ENCODE measurements at places on chromosomes 13 and 19.
A peak's percentile ranks its signal among the peaks of the same experiment; 100 is the strongest.

- no peak for DNase-seq
Measured at GRCh38 chr19:6577476-6578125, 13.3 kb downstream of the CD70 start.

DNA sequence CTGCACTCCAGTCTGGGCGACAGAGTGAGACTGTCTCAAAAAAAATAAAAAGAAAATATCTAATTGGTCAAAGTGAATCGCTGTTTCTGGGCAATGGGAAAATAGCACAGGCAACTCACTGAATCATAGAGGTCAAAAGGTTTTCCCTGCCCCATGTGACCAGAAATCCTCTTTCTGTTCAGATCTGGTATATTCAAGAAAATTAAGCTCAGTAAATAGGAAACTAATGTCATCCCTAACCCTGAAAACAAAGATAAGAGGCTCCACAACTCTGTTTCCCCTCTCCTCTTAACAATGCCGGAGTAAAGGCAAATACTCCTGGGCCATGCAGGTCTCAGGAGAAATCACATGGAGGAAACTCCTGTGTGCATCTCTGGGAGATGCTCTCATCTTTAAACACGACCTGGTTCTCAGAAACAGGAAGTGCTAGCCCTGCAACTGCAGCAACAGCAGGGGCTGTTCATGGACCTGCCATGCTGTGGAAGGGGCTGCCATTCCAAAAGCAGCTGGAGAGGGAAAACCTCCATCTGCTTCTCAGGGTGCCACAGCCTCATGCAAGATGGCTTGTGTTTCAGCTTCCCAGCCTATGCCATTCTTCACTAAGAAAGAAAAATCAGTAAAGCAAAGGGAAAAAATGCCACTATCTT is 47.5 kb upstream of the SLC7A9 start:
- DNase-seq: no peak

GRCh38 chr13:109906976-109907375 is 120.6 kb upstream of the IRS2 start:
- DNase-seq: no peak

GRCh38 chr13:67421475-67421874 is 191.3 kb upstream of the PCDH9 start:
- DNase-seq: no peak

DNA sequence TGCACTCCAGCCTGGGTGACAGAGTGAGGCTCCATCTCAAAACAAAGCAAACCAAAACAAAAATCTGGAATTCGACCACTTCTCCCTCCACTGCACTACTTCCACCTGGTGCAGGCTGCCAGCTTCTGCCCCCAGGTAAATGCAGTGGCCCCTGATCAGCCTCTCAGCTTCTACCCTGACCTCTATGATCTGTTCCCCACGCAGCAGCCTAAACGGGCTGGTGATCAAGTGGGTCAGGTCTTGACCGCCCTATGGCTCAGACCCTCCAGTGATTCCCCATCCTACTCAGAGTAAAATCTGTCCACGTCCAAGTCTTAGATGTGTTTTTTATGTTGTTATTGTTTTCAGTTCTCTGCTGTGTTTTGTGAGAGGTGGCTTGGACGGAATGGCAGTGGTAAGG is 163.9 kb downstream of the KCTD15 start:
- no peak for DNase-seq

- DNase-seq: peak; percentile 82
Measured at GRCh38 chr19:55369653-55370304, 484 bp downstream of the IL11 start.
